Common myeloid progenitor, CD34-positive (primary cell): ENCODE measurements at places on chromosomes 16 and 17.

DNA sequence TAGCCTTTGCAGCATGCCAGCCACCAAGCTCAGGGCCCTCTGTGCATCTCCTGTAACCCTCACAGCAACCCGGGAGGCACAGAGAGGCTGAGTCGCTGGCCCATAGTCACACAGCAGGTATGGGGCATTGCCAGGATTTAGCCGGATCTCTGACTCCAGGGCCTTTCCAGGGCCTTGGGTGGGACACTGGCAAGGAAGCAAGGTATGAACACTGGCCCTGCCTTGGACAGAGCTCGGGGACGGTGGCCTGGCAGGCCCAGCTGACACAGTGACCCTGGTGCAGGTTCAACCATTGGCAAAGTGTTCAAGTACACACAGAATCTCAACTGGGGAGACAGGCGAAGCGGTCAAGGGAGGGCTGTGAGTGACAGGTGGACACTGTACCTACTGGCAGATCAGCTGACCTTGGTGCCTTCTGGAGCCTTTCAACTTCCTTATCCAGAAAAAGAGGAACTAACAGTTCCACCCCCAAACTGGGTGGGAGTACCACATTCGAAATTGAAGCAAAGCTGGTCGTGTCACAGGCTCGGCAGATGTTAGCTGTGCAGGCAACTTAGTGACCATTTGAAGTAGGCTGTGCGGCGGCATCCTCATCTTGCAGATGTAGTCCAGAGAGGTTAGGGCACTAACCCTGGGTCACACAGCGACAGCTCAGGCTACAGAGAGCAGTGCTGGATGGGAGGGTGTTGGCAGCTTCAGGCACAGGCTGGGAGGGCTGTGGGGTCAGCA, 287.4 kb downstream of the SEC14L1 start:
- peak; percentile 73 for DNase-seq

- DNase-seq: no peak
These were observed 153.5 kb upstream of the FOXF1 start for GRCh38 chr16:86356804-86357203.

DNA sequence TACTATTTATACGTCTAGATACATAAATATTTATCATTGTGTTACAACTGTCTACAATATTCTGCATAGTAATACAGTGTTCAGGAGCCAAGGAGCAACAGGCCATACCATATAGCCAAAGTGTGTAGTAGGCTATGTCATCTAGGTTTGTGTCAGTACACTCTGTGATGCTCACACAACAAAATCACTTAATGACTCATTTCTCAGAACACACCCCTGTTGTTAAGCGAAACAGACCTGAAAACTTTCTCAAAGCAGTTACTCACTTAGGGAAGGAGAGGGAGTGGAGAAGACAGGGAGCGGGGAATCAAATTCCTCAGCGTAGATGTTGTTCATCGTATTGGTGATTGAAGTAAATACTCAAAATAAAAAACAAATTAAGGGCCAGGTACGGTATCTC, 269.5 kb downstream of the STX8 start:
- DNase-seq: no peak

- DNase-seq: peak; percentile 17
These were observed 3.5 kb upstream of the RBBP6 start for GRCh38 chr16:24535827-24536226.

DNA sequence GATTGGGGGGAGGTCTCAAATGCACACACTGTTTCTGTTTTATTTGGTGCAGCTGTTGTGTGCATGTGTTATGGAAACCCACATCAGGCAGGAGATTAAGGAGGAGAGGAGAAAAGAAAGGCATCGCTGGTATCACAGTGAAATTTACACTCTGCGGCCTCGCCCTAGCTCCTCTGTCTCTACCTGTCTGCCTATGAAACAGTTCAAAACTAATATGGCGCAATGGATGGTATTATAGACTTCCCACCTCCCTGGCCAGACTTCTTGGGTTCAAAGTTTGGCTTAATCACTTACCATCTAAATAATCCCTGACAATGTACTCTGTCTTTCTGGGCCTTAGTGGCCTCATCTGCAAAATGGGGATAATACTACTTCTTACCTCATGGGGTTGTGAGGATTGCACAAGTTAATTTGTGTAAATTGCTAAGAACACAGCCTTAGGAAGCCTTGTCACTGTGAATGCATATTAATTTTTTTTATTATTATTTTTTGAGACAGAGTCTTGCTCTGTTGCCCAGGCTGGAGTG, 1.4 kb upstream of the ABCC1 start:
- DNase-seq: no peak

DNA sequence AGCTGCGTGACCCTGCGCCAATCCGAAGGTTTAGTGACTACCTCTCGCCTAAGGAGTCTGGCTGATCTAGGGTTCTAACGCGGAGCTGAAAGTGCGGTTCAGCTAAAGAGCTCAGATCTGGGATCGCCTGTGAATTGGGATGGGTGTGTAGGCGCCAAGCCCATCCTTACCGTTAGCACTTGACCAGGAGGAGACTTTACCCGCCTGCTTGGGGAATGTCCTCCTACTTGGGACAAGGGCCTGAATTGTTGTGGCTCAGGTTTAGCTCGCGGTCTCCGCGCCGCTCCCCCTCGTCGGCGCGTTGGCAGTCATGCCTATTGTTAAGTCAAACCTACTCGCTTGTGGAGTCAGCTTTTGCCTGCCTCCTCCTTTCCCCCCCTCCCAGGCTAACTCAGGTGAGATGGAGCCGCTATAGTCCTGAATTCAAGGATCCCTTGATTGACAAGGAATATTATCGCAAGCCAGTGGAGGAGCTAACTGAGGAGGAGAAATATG, 480 bp downstream of the MRPS7 start:
- DNase-seq: no peak

DNA sequence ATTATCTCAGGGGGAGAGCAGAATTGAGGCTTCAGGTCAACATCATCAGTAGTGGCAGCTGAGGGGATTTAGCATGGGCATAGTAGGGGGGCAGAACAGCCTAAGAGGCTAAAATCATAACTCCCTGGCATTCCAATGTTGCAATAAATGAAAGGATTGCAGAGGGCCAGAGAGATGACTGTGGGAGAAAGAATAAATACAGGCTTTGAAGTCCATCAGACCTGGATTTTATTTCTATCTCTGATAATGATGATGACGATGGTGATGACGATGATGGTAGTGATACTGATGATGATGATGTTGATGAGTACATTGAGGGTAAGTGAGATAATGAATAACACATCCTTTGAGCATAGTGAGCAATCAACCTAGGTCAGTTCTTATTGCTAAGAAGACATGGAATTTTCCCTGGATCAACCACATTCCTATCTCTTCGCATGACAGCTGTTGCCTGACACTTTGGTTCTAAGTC, 107.4 kb upstream of the CDH11 start:
- no peak for DNase-seq

GRCh38 chr17:305090-305976, 47.3 kb downstream of the RPH3AL start:
- DNase-seq: no peak

DNA sequence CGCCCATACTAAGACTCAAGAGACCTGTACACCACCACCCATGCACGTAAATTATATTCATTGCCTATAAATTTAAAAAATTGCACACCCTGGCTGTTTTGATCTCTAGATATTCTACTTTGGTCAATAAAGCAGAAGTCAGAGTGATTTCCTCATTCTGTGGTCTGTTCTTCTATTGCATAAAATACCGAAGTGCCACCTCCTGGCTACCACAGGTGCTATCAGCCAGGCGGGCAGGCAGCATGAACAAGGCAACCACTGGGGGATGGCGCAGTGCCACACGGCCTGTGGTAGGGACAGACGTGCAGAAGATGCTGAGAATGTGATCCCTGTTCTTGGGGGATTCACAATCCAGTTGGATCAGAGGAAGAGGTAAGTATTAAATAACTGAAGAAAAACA, 122.3 kb downstream of the CDK5R1 start:
- peak; percentile 96 for DNase-seq

DNA sequence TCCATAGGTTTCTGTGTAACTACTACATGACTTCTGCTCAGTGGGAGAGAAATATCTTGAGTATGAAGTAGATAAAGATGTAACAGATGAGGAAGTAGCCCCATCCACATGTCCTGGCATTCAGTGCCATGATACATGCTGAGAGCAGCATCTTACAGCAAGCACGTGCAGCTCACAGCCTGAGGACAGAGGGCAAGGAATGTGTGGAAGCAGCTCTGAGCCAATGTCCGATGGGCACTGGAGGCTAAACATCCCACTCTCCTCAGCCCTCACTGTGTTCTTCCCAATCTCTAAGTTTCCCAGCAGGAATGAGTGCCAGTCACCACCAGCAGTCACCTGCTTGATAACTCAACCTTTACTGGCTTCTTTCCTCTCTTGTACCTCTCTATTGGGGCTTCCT, 40.4 kb downstream of the CFDP1 start:
- no peak for DNase-seq

- DNase-seq: no peak
These were observed 80.3 kb downstream of the PARN start for GRCh38 chr16:14549789-14550153.

DNA sequence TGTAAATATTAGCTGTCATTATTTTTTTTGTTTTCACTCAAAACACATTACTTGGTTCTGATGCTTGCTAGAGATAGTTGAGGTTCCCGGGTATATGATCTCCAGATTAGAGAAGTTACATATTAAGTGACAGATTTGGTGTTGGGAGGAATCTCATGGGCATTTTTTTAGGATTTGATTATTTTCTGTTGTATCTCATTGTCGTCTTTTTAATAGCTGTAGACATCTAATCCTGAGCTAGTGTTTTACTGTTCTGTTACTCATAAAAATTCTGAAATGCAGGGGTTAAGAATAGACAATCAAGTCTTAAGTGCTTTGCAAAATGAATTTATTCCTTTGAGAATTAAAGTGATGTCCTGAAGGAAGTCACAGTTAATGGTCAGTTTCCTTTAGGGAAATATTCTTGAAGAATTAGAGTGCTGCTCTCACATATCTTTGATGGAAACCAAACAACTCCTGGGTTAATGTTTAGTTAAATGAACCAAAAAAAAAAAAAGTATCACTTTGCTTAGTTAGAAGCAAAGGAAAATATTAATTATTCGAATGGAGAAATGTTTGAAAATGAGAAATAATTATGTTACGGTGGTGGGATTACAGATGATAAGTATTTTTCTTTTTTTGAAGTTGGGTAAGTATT, 251.7 kb upstream of the CACNG5 start:
- no peak for DNase-seq

DNA sequence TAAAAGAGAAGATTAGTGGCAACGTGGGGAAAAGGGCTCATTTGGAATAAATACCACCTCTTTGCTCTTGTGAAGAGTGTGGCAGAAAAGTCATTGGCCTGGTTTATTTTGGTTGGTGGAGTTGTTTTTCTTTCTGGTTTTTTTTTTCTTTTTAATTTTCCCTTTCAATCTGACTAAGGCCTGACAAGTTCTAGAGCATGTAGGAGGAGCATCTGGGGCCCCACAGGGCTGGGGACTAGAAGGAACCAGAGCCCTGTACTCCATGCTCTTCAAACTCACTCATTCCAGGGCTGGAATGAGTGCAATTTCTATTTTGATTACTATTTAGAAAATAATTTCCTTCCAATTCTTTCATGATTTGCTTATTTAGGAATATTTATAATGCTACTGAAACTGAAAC, 13.3 kb downstream of the IRX5 start:
- DNase-seq: no peak

DNA sequence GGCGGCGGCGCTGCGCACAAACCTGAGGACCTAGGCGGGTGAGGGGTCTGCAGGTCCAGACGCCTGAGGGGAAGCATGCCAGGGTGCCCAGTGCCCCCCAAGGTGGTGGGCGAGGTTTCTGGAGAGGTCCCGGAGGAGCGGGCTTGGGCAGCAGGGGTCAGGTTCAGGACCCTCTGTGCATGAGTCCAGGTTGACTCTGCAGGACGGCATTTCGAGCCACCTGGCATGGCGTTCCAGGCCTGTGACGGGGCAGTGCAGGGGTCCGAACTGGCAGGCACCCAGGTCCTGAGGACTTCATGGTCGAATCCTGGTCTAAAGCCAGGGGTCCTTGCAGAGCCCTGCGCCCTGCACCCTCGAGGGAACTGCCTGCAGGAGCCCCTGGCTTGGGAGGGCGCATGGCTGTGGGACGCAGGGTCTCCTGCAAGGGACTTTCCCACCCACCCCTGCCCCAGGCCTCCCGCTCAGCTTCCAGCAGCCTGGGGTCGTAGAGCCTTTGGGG, 3.5 kb downstream of the SLC16A3 start:
- no peak for DNase-seq

- DNase-seq: no peak
These were observed 6.7 kb downstream of the TOM1L1 start for GRCh38 chr17:54907376-54907775.

DNA sequence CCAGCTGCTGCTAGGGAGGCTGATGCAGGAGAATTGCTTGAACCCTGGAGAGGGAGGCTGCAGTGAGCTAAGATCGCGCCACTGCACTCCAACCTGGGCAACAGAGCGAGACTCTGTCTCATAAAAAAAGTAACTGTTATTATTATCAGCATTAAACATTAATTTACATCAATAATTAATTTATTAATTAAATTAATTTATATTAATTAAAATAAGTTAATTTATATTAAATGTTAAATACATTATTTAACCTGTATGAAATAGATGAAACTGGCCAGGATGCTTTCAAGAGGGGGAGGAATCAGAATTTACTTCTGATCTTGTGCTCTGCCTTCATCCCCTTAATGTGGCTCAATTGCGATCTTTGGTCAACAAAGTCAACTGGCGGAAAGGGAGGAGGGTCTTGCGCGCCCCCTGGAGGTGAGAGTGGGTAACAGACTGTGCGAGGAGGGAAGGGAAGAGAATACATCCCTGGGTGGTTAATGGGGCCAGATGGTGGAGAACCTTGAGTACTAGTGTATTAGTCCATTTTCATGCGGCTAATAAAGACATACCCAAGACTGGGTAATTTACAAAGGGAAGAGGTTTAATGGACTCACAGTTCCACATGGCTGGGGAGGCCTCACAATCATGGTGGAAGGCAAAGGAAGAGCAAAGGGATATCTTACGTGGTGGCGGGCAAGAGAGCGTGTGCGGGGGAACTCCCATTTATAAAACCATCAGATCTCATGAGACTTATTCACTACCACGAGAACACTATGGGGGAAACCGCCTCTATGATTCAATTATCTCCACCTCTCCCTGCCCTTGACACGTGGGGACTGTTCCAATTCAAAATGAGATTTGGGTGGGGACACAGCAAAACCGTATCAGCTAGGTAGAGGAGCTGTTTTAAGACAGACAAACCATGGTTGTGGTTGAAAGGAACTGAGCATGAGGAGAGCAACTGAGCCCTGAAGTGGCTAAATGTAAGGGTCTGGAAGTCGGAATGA, 15.7 kb upstream of the CPPED1 start:
- peak; percentile 58 for DNase-seq

- DNase-seq: no peak
These were observed 17.6 kb downstream of the MVP start for GRCh38 chr16:29837841-29838240.

GRCh38 chr16:104355-104754, 26.3 kb downstream of the MPG start:
- DNase-seq: no peak
